ENCODE measurements at places on chromosomes 6 and 20. TPM values are rescaled to one million over a fixed set of nuclear protein-coding genes. Genes with fewer than 3 reads are reported as not detected.

GRCh38 chr6:84771756-84772356 lies 7.5 kb upstream of the TBX18 start:
- DNase-seq, result no peak
- no peak overlapping the region for H3K27ac ChIP-seq
- peaks cover 79% of the 10 kb centered on the region for H3K27me3 ChIP-seq
- H3K4me1 ChIP-seq, result peaks cover 6% of the 10 kb centered on the region

DNA sequence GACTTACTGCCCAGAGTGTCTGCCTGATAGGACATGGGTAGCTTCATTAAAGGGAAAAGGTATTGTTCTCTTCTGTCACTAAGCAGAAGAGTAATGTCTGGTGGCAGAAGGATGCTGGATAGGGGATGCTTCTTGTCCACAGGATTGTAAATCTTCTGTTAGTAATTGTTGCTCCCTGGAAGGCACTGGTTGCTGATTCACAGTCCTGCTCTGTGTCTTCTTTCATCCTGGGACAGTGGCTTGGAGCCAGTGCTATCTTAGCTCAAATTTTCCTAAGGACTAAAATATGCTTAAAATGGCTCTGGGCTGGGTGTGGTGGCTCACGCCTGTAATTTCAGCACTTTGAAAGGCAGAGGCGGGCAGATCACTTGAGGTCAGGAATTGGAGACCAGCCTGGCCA lies 48.0 kb downstream of the SYTL3 start:
- H3K27me3 ChIP-seq, result no peaks in the 10 kb centered on the region
- peaks cover 25% of the 10 kb centered on the region for H3K4me1 ChIP-seq

DNA sequence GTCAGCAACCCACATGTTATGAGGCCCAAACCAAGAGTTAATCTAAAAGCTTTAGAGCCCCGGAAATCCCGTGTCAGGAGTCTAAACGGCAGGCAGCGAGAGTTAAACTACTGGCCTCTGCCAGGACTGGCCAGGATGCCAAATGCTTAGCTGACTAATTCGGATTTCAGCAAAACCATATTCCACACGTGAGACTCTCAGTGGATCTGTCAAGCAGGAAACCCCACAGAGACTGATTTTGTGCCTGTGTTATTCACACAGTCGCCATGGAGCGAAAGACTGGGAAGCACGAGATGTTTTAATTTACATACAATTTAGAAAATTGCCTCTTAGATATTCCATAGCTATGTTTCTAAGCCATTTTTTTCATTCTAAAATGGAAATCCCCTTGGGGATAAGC lies 152.9 kb downstream of the RNASET2 start:
- no peak for DNase-seq
- peaks cover 3% of the 10 kb centered on the region for H3K27me3 ChIP-seq
- H3K4me1 ChIP-seq, result no peaks in the 10 kb centered on the region

CDH22 gene
- total RNA-seq, result not detected

COL12A1 gene
- total RNA-seq, result not detected

PSMB8 gene
- total RNA-seq, result 352 TPM

CTSA gene
- total RNA-seq, result 51.9 TPM

AHCY gene
- 122 TPM for total RNA-seq
